Urinary bladder (tissue), 4 donors: ENCODE measurements at places on chromosomes 11 and 22. TPM values are rescaled to one million over a fixed set of nuclear protein-coding genes. Genes with fewer than 3 reads are reported as not detected.

DNA sequence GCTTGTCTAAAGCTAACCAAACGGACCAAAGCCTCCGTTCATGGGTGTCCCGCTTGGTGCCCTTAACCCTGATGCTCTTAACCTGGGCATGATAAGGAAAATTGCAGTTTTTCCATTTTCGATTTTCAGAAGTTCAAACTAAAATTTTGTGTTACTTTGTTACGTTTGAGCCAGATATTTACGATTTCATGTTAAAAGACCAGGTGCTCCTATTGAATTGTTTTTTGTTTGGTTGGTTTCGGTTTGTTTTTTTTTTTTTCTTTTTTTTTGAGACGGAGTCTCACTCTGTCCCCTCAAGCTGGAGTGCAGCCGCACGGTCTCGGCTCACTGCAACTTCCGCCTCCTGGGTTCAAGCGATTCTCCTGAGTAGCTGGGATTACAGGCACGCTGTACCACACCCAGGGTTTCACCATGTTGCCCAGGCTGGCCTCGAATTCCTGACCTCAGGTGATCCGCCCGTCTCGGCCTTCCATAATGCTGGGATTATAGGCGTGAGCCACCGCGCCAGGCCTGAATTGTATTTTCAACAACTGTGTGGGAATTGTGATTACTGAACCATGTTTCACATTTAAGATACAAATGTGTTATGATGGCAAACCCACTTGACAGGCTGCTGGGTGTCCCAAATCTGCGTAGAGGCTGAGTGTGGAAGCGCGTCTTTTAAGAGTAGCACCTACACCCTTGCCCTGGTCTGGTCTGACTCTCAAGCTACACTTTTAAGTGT is 864 bp upstream of the USP28 start:
- no peak for DNase-seq

GRCh38 chr11:68038226-68038717 is 553 bp upstream of the TCIRG1 start:
- DNase-seq, result no peak

GRCh38 chr11:62732830-62733229 is 4.5 kb downstream of the TTC9C start:
- DNase-seq, result no peak

DNA sequence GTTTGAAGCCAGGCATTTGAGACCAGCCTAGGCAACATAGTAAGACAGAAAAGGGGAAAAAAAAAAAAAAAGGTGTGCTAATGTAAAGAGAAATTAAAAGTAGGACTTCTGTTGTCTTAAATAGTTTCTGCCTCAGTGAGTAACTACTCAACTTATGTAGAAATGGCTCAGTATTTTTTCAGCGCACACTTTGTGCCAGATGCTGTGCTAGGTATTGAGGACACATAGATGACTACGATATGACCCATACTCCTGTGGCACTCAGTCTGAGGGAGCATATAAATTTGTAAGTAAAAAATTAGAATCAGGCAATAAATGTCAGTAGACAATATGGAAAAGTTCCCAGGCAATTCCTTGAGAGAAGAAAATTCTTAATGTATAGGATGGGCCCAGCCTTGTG is 93.9 kb downstream of the YAP1 start:
- no peak for DNase-seq

GRCh38 chr11:132430429-132431062 is 1060.1 kb downstream of the NTM start:
- DNase-seq, result peak; percentile 36

DNA sequence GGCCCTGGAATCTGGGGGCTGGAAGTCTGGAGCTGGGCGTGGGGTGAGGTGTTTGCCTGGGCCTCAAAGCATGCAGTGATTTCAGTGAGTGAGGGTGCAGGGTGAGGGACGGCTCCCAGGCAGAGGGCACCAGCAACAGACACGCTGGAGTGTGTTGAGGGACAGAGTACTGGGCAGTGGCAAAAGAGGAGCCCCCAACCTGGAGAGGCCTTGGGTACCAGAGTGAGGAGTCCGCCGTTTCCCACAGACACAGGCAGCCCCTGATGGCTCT is 12.0 kb upstream of the TBC1D22A start:
- no peak for DNase-seq

GRCh38 chr22:38246692-38247091 is 26.1 kb downstream of the TMEM184B start:
- DNase-seq, result no peak

GRCh38 chr22:36775964-36776669 is at the start of gene IFT27:
IFT27 (minus strand) TSS chr22:36776119; CDS start chr22:36775707, 412 bp downstream.
- peak; percentile 100 for DNase-seq

- peak; percentile 82 for DNase-seq
These were observed at the start of gene NXF1 for GRCh38 chr11:62805076-62805892. NXF1 (minus strand) TSS chr11:62805440; CDS start chr11:62805356, 84 bp downstream.

Gene MAP6
- 5.6 TPM for total RNA-seq

Gene FGF19
- total RNA-seq, result not detected

Gene OR8B2
- not detected for total RNA-seq

Gene SCO2
- total RNA-seq, result 0.79 TPM

Gene MYOD1
- total RNA-seq, result 1.1 TPM

Gene YAP1
- total RNA-seq, result 129 TPM

Gene MED15
- total RNA-seq, result 34.0 TPM
